Mesenteric fat pad (tissue), 1 donor: ENCODE measurements at places on chromosomes 13 and 19. TPM values are rescaled to one million over a fixed set of nuclear protein-coding genes. Genes with fewer than 3 reads are reported as not detected.

Gene ATP12A
- not detected for total RNA-seq

Gene ZNF780A
- 12.7 TPM for total RNA-seq

Gene SRRM5
- total RNA-seq, result 0.22 TPM

Gene ATP4A
- not detected for total RNA-seq

Gene IZUMO2
- total RNA-seq, result not detected

Gene MBD3L3
- not detected for total RNA-seq

Gene GNG8
- not detected for total RNA-seq

Gene ATP7B
- total RNA-seq, result 7.1 TPM

Gene KLK4
- total RNA-seq, result not detected

Gene KLF12
- total RNA-seq, result 4.8 TPM

Gene SERPINE3
- total RNA-seq, result not detected

Gene MISP
- 0.67 TPM for total RNA-seq

Gene OR1M1
- total RNA-seq, result not detected

Gene IFNL4
- total RNA-seq, result not detected

Gene ETV2
- total RNA-seq, result 0.74 TPM

Gene KCNN1
- 0.13 TPM for total RNA-seq

Gene GAPDHS
- not detected for total RNA-seq

Gene OR7C1
- not detected for total RNA-seq

Gene ZNF507
- total RNA-seq, result 15.8 TPM

Gene DPF1
- total RNA-seq, result not detected

Gene KEAP1
- 71.9 TPM for total RNA-seq

Gene C19orf47
- 13.0 TPM for total RNA-seq

Gene SMIM44
- total RNA-seq, result not detected

Gene PLK5
- not detected for total RNA-seq

Gene C19orf81
- total RNA-seq, result not detected

Gene ATP8B3
- 0.80 TPM for total RNA-seq

Gene SAFB
- total RNA-seq, result 69.9 TPM

Gene SLC15A1
- total RNA-seq, result 0.45 TPM

Gene LGI4
- 7.7 TPM for total RNA-seq

Gene IQCN
- total RNA-seq, result 2.8 TPM

Gene HS6ST3
- total RNA-seq, result 0.06 TPM

Gene FAM216B
- total RNA-seq, result not detected

Gene WDR88
- total RNA-seq, result not detected

Gene SBSN
- not detected for total RNA-seq

Gene OR4F17
- total RNA-seq, result not detected

Gene ATXN8OS
- not detected for total RNA-seq

Gene PRR22
- 1.5 TPM for total RNA-seq

Gene NLRP9
- not detected for total RNA-seq

Gene CEACAM4
- total RNA-seq, result 6.0 TPM

Gene GSX1
- total RNA-seq, result not detected

Gene ZNF93
- 3.8 TPM for total RNA-seq

Gene ATP1A3
- total RNA-seq, result not detected

Gene PABPC3
- total RNA-seq, result 0.29 TPM

Gene TMEM238
- total RNA-seq, result 0.90 TPM

Gene ZNF737
- total RNA-seq, result 5.5 TPM

Gene TEX26
- 0.45 TPM for total RNA-seq
